ENCODE measurements at places on chromosomes 11 and 22.

DNA sequence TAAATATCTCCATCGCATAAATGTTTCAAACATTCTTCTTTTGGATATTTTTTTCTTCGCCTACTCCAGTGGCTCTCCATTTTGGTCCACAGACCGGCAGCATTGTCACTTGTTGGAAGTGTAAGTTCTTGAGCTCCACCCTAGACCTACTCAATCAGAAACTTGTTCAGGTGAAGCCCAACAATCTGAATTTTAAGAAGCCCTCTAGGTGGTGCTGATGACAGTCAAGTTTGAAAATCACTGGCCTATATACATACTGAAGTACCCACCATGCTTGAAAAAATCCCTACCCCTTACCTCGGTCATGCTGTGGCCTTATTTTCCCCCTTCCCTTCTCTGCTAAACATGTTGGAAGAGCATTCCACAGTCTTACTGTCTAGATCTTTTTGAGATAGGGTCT lies 10.2 kb upstream of the ACAT1 start:
- DNase-seq = no peak

- DNase-seq = no peak
Observed at GRCh38 chr11:78044706-78045105, 19.0 kb upstream of the THRSP start.

DNA sequence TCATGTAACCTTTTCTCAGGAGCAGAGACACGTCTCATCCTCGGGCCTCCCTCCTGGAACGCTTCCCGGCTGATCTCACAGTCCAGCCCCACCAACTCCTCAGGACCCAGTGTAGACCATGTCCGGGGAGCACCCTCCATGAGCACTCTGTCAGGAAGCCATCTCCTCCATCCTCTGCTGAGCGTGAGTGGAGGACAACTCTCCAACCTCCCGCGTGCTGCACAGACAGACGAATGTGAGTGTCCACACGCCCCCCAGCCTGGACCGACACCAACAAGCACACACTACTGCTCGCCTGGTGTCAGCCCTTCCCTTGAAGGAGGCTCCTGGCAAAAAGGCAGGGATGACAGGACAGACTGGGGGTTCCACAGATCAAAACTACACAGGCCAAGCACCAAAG lies 86.6 kb downstream of the SHANK2 start:
- DNase-seq = no peak

- no peak for DNase-seq
Observed at GRCh38 chr11:32172041-32172847, 81.4 kb downstream of the RCN1 start.

DNA sequence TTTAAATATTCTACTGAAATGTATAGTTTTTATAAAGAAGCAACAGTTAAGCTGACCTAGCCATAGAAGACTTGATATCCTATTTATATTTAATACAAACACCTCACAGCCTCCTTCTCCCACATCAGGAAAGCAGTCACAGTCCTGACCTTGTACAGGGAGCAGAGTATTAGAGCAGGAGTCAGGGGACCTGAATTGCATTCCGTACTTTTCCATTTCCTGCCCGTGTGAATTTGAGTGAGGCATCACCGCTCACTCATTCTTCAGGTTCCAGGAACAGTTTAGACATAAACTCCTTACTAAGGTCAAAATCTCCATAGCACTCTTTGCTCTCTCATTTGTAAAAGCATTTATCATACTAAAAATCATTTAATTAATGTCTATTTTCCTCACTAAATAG lies 482.5 kb upstream of the FAT3 start:
- DNase-seq = no peak

GRCh38 chr22:22942511-22943329 lies 55.1 kb downstream of the IGLL5 start:
- DNase-seq = peak; percentile 65

DNA sequence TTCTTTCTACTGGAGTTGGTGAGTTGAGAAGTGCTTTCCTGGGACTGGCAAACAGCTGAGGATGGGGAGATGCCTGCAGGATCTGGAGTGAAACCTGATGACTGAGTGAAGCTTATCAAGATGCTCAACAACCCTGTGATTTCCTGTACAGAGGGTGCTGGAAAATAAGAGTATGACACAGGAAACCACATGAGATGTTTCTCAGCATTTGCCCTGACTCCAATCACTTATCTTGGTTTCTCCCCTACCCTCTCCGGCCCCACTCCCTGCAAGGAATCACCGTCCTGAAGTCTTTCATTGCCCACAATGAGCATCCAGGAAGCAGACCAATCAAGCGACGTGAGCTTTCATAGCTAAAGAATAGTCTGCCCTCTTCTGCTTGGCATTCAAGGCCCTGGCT lies at the start of gene MRGPRX2:
MRGPRX2 (minus strand) TSS at position 89 of the 400 bp plus-strand sequence. CDS start 4,315 bp downstream, outside the sequence.
- DNase-seq = no peak

- no peak for DNase-seq
Observed at GRCh38 chr11:12517306-12517705, 139.9 kb downstream of the PARVA start.

DNA sequence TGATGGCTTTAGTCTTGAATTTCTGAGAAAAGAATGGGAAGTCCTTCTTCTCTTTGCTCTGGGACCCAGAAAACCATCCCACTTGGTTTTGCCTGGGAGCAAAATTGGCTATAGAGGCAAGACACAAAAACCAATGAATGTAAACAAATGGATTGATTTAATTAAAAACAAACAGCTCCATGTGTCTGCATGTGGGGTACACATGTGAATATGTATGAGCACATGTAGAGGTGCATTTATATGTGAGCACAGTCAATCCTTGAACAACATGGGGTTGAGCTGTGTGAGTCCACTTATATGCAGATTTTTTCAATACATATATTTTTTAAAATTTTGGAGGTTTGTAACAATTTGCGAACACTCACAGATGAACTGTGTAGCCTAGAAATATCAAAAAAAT lies 87.2 kb downstream of the CCDC81 start:
- no peak for DNase-seq

DNA sequence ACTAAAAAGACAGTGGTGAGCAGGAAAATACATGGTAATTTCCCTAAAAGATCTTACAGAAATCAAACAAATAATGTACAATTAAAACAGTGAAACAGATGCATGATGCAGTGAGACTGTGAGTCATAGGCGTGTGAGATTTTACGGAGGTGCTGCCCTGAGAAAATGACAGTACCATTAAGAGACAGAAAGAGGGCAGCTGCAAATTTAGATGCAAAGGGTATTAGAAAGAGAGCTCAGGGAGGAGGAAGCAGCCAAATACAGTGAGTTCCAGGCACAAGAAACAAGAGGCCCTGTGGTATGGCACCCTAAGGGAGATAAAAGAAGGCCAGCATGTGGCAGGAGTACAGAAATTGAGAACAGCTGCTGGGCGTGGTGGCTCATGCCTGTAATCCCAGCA lies 88.5 kb upstream of the FIBIN start:
- no peak for DNase-seq

DNA sequence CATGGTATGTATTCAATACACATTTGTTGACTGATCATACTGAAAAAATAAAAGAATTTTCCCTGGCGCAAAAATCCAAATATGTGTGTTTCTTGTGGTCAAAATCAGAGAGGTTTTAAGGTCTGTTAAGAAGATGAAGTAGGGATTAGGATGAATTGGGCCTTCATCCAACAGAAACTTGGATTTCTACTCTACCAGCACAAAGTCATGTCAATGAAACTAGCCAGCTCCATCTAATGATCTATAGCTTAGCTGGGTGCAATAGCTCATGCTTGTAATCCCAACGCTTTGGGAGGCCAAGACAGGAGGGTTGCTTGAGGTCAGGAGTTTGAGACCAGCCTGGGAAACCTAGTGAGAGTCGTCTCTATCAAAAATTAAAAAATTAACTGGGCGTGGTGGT lies 65.5 kb downstream of the USP35 start:
- DNase-seq = no peak

DNA sequence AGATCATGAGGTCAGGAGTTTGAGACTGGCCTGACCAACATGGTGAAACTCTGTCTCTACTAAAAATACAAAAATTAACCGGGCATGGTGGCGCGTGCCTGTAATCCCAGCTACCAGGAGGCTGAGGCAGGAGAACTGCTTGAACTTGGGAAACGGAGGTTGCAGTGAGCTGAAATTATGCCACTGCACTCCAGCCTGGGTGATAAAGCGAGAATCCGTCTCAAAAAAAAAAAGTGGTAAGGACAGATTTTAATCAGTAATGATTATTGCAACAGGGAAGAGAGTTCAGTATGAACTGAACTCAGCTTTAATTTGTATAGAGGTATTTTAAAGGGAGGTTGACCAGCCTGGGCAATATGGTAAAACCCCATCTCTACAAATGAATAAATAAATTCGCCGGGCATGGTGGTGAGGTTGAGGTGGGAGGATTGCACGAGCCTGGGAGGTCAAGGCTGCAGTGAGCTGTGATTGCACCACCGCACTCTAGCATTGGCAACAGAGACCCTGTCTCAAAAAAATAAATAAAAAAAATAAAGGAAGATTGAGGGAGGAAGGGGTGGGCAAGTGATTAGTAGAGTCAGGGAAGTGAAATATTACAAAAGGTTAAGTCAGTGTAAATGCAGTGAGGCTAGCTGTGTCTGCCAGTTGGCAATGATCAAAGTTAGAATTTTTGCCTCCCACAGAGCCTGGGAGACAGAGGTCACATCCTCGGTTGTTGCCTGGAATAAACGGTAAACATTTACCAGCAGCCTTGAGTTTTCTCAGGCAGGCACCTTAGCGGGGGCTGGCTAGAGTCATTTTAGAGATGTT lies 2.6 kb upstream of the MCM5 start:
- DNase-seq = no peak
